OCI-LY7 (cell line): ENCODE measurements at places on chromosomes 4 and X.
A peak's percentile ranks its signal among the peaks of the same experiment; 100 is the strongest.

DNA sequence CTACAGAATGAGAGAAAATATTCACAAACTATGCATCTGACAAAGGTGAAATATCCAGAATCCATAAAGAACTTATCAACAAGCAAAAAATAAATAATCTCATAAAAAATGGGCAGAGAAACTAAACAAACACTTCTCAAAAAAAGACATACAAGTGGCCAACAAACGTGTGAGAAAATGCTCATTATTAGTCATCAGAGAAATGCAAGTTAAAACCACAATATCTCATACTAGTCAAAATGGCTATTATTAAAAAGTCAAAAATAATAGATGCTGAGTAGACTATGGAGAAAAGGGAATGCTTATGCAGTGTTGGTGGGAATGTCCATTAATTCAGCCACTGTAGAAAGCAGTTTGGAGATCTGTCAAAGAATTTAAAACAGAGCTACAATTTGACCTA is 533.3 kb downstream of the TMA16 start:
- DNase-seq, result no peak

GRCh38 chr4:158767451-158767850 is 1.4 kb upstream of the FNIP2 start:
- no peak for DNase-seq

- no peak for DNase-seq
Measured at GRCh38 chrX:43940816-43941474, 32.2 kb downstream of the NDP start.

DNA sequence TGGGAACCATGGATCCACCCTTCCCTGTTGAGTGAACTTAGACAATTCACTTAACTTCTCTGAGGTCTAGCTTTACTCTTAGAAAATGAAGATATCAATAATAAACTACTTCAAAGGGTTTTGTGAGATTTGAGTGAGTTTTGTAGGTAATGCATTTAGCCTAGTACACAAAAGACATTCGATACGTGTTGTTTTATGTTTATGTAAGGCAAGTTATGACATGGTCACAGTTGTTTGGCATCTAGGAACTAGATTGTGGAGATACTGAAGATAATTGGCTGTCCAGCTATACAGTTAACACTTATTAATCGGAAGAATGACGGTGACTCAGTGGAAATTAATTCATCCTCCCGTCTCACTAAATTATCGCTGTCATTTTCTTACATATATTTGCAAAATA is 1781.1 kb upstream of the TENM3 start:
- no peak for DNase-seq

DNA sequence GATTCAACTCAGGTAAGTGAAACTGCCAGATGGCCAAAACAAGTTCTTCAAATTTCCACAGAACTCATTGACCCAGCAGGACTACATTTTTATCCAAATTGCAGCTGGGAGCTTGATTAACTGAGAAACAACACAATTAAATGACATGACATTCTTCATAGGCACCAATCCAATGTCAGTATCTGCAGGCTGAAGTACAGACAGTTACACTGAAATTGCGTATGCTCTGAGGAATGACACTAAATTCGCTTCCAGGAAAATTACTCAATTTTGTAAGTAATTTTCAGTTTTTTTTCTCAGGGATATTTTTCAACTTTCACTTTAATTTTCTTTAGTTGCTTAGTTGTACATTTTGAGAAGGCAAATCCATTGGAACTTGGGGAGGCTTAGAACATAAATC is 4.5 kb downstream of the C1GALT1C1 start:
- DNase-seq, result no peak

GRCh38 chrX:38028300-38028699 is 21.9 kb downstream of the SYTL5 start:
- no peak for DNase-seq

GRCh38 chrX:65600106-65600505 is 65.5 kb upstream of the LAS1L start:
- DNase-seq, result no peak

- no peak for DNase-seq
Measured at GRCh38 chrX:11461201-11462001, 168.2 kb downstream of the AMELX start.

DNA sequence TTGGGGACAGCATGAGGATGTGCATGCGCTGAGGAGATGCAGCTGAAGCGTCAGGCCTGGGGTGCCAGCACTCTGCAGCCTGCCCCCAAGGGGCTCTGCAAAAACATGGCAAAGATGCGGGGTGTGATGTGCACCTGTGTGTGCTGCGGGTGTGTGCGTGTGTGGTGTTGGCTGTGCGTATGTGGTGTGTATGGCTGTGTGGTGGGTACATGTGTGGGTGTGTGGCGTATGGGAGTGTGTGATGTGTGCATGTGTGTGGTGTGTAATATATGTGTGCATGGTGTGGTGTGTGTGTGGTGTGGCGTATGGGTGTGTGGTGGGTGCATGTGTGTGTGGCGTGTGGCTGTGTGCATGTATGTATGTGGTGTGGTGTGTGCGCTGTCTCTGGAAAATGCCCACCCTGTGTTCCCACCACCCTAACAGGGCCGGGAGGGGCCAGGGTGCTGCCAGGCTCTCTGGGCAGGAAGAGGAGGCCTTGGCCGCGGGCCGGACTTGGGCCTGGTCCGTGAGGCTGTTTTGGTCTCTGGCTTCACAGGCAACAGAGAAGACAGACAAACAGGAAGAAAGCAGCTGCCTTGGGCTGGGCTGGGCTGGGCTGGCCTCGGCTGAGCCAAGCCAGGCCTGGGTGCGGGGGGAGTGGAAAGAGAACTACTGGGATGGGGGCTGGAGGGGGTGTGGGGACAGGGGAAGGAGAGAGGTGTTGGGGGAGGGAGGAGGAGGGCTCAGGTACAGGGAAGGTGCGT is 1.1 kb upstream of the AVPR2 start:
- DNase-seq, result peak; percentile 35

- no peak for DNase-seq
Measured at GRCh38 chr4:93960916-93961315, 132.4 kb downstream of the ATOH1 start.

GRCh38 chr4:182880387-182881356 is 36.5 kb downstream of the DCTD start:
- DNase-seq, result no peak

GRCh38 chr4:116839826-116840225 is 245.6 kb downstream of the TRAM1L1 start:
- no peak for DNase-seq

DNA sequence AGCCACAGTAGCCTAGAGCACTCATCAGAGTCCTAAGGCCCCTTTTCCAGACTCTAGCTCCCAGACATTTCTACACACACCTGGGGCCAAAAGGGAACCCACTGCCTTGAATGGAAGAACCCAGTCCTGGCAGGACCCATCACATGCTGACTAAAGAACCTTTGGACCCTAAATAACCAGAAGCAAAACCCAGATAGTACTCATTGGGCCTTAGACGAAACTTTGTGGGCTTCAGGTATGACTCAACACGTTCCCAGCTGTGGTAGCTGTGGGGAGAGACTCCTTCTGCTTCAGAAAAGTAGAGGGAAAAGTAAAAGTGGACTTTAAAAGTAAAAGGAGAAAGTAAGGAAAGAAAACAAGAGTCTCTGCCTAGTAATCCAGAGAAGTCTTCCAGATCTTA is 311.5 kb downstream of the OPHN1 start:
- DNase-seq, result no peak

- DNase-seq, result no peak
Measured at GRCh38 chrX:115268421-115268820, 21.1 kb upstream of the LUZP4 start.

- DNase-seq, result no peak
Measured at GRCh38 chr4:187711586-187711985, 284.0 kb upstream of the ZFP42 start.

DNA sequence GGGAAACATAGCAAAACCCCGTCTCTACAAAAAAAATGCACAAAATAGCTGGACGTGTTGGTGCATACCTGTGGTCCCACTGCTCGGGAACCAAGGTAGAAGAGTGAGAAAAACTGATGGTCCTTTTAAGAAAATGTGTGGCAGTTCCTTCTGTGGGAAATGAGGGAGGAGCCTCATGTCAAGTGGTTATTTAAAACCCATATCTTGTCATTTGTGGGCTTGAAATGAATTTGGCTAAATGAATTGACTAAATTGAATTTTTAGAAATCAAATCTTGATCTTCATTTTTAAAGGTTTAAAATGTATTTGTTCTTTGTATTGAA is 16.2 kb upstream of the LAMP2 start:
- no peak for DNase-seq

DNA sequence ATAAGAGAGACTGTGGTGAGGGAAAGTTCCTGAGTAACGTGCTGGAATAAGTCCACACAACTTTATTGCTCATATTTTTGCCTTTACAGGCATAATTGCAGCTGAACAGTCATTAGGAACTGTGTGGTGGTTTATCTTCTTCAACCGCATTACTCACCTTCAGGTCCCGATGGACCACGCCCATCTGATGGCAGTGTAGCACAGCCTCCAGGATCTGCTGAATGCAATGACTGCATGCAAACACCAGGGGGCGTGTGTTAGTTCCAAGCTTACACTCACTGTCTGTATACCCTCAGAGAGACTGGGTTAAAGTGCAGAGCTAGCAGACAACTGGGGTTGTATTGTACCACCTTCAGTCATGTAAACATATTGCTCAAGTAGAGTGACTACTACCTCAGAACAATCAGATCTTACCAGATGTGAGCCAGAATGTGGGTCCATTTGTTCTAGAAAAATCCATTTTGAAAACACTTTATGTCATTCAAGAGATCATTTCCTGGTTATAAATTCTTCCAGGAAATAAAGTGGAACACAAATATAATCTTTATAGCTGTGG is 214.0 kb downstream of the CAMK2D start:
- DNase-seq, result peak; percentile 95

GRCh38 chr4:55345054-55345453 is 988 bp upstream of the SRD5A3 start:
- no peak for DNase-seq

DNA sequence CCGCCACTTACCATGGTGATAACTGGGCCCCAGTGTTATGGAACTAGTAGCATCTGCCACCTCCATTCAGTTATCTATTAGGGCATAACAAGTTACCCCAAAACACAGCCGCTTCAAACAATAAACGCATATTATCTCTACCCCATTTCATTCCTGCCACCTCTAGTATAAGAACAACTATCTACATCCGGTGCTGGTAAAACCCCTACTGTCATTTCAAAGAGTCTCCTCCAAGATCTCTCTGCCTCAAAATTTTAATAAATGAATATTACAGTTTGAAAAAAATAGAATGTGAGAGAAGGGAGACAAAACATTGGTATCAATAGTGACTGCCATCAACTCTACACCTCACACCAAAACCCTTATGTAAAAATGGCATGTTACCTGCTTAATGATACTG is 35.5 kb upstream of the RBPJ start:
- no peak for DNase-seq

DNA sequence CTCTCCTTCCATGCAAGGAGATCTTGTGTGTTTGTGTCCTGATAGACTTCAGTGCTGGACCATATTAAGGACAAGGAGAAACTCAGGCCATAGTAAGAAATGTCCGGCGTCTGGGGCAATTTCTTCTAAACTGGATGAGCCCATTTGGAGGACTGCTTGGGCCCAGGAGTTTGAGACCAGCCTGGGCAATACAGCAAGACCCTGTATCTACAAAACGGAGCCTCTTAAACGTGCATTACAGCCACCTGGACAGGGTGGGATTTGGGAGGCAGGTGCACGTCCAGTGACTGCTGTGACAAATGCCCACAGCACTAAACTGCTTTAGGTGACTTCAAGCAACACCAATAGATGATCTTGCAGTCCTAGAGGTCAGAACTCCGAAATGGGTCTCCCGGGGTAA is 311.9 kb downstream of the DHRSX start:
- no peak for DNase-seq

DNA sequence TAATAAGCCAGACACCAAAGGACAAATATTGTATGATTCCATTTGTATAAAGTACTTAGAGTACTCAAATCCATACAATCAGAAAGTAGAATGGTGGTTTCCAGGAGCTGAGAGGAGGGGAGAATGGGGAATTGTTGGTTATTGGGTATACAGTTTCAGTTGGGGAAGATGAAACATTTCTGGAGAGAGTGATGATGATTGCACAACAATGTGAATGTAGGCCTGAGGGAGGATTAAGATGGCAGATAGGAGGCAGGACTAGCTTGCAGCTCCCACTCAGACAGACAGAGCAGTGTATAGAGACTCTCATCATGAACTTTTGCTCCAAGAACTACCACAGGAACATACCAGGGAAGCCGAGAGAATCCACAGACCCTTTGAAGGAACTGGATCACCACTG is 75.7 kb upstream of the PAK3 start:
- no peak for DNase-seq

GRCh38 chr4:82489076-82489475 is 58.7 kb downstream of the ENOPH1 start:
- no peak for DNase-seq

DNA sequence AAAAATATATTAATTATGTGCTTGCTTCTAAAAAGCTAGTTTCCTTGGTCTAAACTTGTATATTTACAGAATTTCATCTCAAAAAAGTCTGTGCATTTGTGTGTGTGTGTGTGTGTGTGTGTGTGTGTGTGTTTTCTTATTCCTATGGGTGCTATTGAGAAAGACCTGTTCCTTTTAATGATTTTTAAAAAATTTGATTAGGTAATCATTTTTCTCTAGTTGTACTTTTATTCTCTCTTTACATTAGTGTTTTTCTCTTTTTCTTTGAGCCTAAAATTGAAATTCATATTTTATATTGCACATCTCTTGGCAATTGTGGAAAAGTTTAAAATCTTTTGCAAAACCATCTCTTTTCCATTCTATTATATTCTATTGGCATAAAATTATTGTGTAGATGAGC is 690.4 kb upstream of the NDST4 start:
- DNase-seq, result no peak

DNA sequence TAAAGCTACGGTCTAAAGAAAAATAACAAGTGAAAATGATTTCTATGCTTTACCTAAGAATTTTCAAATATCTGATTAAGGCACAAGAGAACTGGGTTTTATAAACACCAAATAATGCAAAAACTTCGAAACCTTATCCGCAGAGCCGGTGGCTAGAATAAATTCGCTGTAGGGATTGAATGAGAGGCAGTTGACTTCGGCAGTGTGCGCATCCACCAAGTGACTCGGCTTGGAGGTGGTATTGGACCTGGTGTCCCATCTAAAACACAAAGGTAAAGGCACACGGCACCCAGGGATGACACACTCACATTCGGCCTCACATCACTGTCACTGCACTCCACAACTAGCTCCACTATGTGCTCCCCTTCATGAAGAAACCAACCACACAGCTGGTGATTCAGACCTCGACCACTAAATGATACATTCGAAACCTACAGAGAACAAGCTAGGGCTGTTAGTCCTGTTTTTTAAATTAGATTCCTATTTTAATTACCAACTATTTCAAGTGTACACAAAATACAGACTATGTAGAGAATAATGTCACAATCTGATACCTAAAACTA is 17.5 kb downstream of the RBBP7 start:
- no peak for DNase-seq

DNA sequence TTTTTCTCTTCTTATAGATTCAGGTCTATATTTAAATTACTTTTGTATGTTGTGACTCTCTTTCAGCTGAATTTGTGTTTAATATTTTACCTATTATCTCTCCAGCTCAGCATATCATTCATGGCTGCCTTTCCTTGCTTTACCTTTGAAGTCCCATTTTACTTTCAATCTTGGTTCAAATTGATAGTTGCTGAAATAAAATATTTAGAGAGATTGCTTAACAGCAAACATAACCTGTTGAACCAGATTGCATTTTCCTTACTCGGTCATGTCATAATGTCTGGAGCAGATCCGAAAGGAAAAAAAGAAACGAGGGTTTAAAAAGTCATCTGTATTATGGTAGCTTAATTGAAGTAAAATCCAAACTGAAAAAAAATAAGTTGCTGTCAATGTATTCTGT is 94.1 kb downstream of the IL1RAPL2 start:
- DNase-seq, result no peak

GRCh38 chr4:151865744-151866591 is 105.2 kb upstream of the GATB start:
- DNase-seq, result no peak
